ENCODE measurements at places on chromosomes 11 and 22.

DNA sequence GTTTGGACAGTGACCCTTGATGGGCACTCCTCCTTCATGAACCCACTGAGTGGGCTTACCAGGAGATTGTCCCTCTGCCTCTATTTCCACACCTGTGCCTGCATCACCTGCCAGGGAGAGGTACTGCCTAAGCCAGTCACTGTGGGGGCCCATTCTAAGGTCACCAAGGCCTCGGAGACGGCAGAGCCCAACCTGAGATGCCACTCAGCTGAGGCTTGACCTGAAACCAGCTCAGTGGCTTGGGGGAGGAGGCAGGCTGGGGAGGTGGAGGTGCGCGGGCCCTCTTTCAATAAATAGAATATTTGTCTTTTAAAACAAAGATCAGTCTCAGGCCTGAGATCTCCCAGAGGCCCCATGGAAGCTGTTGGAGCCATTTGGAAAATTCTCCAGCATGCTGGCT, 84.5 kb downstream of the DHCR7 start:
- DNase-seq = no peak

DNA sequence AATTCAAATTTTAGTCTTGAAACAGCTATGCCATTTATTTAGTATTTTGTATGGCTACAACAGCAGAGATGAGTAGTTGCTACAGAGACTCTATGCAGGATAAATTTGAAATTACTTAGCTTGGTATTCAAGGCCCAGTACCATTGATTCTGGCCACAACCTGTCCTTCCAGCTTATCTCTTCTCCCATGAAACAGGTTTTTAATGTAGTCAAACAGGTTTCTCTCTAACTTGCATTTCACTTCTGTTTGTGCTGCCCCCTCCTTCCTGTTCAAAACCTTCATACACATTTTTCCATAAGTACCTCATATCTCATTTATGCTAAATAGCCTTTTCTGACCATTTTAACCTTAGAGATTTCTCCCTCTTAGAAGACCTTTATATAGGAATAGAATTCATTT, 3.3 kb downstream of the USP47 start:
- no peak for DNase-seq

DNA sequence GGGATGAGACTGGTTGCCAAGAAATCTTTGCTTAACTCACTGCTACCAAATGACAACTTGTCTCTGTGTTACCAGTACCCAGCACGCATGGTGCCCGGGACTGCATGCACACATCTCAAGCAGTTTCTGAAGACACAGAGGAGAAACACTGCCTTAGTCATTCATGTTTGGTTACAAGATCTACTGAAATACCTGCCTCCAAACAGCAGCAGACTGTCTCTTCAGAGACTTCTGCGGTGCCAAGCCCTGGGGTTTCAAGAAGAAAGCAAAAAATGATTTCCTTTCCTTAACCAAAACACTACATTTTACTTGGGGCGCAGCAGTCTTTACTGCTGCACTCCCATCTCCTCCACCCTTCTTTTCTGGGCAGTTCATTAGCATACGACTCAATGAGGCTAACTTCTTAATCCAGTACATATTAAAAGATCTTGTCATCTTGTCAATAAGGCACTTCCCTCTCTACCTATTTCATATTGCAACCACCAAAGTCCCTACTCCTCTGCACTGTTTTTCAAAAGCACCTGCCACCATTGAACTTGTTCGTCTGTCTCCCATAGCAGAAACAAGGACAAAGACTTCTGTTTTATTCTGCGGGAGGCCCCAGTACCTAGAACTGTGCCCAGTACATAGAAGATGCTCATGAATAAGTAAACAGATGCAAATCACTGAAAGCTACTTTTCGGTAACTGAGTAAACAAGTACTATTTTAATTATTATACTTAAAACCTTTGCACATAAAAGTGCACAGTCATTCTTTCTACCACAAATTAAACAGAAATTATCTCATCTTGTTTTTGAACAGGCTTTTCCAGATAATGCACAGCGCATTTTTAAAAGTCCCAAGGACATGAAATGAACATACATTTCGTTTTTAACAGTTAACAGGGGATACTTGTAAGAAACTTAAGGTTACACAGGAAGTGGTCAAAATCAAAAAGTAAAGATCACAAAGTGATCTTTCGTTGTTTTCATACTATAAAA, 4.0 kb downstream of the NAP1L4 start:
- no peak for DNase-seq

DNA sequence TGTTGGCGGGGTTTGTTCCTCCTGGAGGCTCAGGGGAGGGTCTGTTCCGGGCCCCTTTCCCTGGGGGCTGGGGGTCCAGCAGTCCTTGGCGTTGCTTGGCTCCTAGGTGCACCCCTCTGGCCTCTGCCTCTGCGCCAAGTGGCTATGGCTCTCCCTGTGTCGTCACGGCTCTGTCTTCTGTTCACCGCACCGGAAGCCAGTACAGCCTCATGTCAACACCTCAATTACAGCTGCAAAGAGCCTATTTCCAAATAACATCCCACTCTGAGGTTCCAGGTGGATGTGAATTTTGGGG, 64.8 kb downstream of the CELSR1 start:
- no peak for DNase-seq

DNA sequence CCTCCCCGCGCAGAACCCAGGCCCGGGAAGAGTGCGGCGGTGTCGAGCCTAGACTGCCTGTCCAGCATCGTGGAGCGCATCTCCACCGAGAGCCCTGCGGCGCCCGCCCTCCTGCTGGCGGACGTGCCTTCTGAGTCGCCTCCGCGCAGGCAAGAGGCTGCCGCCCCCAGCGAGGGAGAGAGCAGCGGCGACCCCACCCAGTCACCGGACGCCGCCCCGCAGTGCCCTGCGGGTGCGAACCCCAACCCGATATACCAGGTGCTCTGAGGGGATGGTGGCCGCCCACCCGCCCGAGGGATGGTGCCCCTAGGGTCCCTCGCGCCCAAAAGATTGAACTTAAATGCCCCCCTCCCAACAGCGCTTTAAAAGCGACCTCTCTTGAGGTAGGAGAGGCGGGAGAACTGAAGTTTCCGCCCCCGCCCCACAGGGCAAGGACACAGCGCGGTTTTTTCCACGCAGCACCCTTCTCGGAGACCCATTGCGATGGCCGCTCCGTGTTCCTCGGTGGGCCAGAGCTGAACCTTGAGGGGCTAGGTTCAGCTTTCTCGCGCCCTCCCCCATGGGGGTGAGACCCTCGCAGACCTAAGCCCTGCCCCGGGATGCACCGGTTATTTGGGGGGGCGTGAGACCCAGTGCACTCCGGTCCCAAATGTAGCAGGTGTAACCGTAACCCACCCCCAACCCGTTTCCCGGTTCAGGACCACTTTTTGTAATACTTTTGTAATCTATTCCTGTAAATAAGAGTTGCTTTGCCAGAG, 2.0 kb downstream of the MYOD1 start:
- no peak for DNase-seq

- DNase-seq = no peak
These were observed 41.9 kb downstream of the MSANTD4 start for GRCh38 chr11:105979997-105980703.

- DNase-seq = no peak
These were observed 60.0 kb downstream of the MYEOV start for GRCh38 chr11:69353696-69354544.

DNA sequence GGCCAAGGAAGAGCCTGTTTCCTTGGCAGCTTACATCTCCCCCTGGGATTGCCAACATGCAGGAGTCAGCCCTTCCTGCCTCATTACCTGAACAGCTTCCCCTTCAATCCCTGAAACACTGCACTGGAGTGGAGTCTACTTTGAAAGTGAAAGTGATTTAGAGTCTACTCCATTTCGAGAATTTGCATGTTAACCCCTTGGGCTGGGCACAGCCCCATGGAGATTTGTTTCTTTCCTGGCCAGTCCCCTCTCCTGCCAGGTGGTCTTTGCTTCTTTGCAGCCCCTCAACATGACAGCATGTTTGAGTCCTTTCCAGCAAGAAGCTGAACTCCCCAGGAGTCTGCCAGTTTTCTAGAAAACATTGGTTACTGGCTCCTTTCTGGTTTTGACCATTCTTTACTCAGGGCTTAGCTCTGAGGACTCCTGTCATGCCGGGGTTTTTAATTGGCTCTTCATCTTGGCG, 59.9 kb downstream of the TRAF6 start:
- no peak for DNase-seq

- DNase-seq = no peak
These were observed 13.0 kb upstream of the FCHSD2 start for GRCh38 chr11:73155102-73155501.

- no peak for DNase-seq
These were observed 17.1 kb upstream of the AGBL2 start for GRCh38 chr11:47732271-47732670.

- no peak for DNase-seq
These were observed 3.8 kb downstream of the SERPING1 start for GRCh38 chr11:57601297-57601696.

DNA sequence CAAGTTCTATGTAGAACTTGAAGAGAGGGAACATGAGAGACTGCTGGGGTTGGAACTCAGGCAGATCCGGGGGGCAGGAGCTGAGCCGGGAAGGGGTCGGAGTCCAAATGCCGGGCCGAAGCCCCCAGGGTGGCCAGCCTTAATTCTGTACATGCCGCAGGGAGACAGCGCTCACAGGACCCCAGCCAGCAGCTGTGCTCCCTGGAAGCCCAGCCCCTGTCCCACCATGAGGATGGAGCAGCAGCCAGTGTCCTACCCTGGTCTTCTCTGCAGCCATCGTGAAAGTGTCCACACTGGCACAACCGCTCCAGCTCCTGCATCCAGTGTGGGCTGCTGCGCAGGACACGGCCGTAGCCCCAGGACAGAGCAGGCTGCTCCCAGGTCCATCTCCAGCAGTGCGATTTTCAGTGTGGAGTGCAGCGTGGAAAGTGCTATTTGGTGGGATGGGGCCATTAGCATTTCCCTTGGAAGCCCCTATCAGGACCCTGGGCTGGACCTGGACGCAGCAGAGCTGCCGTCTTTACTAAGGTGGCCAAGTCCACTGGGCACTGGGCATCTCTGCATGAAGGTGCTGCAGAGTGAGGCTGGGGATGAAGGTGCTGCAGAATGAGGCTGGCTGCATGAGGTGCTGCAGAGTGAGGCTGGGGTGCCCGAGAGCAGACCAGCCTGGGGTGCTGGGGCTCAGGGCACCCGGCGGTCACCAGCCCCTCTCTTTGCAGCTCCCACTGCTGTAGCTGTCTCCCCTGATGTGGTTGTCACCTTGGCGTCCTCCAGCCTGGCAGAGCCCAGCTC, 737.4 kb downstream of the BRD1 start:
- DNase-seq = no peak

GRCh38 chr11:103662880-103663279, 373.6 kb upstream of the DDI1 start:
- DNase-seq = no peak

- DNase-seq = no peak
These were observed 1.2 kb downstream of the ILK start for GRCh38 chr11:6604790-6605189.

DNA sequence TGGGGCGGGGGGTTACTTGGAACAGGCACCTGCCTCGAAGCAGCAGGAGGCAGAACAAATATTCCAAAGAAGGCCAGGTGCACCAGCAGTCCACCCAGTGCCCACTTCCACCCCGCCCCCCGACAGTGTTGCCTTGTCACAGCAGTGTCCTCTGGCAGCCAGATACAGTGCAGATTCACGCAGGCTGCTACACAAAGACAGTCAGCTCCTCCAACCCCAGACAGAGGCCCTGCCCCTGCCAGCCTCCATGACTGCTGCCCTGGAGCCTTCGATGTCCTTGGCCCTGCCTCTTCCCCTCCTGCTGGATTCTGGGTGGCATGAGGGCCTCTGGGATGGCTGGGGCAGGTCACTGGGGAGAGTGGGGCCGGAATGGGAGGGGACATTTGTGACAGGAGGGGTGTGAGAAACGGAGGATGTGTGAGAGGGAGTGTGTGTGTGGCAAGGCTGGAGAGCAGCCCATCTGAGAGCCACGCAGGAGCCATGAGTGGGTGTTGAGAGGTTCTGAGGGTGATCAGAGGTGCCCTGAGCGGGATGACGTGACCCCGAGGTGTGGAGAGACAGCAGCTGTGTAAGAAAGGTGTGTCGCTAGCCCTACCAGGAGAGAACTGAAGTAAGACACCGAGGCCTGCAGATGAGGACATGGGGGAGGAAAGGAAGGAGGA, 173.7 kb downstream of the CEP164 start:
- no peak for DNase-seq

- DNase-seq = no peak
These were observed 110.0 kb downstream of the KIAA1671 start for GRCh38 chr22:25062386-25063085.

- DNase-seq = no peak
These were observed 195.9 kb downstream of the BCR start for GRCh38 chr22:23376256-23376655.

DNA sequence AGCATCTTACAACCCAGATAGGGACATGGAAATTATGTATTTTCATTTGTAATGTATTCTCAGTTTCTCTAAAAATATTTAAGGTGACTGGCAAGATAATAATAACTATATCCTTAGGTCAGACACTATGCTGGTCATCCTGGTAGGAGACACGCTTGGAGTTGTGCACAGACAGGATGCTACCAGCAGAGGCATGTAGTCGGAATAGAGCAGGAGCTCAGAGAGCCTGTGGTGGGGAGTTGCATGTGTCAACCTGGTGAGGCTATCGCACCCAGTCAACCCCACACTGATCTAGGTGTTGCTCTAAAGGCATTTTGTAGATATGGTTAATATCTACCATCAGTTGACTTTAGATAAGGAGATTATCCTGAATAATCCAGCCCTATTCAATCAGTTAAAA, 318.5 kb downstream of the MIAT start:
- DNase-seq = no peak

- DNase-seq = no peak
These were observed 1.2 kb upstream of the CXCR5 start for GRCh38 chr11:118882491-118882890.

GRCh38 chr11:72102631-72102945, 509 bp downstream of the LAMTOR1 start:
- DNase-seq = no peak

DNA sequence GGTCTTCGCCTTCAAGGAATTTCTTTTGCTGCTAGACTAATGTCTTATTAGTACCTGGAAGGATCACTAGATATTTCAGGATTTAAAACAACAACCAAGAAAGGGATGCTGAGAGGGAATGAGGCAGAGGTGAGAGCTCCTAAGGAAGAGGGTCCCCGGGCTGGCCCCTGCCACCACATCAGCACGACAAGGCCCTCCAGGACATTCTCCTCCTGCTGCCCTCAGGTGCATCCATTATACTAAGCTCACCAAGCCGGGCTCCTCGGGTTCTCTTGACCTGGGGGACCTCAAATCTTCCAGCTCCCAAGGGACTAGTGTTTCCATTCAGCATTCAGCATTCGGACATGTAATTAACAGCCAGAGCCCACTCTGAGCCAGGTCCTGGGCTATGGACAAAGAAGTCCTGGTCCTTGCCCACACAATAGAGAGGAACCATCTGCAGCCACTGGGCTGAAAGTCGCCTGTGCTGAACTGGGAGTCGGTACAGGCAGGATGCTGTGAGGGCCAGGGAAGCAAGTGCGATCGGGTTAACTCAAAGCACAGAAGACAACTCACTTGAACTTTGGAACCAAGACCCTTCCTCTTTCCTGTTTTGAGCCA, 29.4 kb upstream of the OAF start:
- DNase-seq = no peak
